Activated T-cell treated with anti-CD3 and anti-CD28 coated beads, Interleukin-2, amount 50 U/mL, for 72 hours (primary cell): ENCODE measurements at places on chromosomes 4 and X. TPM values are rescaled to one million over a fixed set of nuclear protein-coding genes. Genes with fewer than 3 reads are reported as not detected.

DNA sequence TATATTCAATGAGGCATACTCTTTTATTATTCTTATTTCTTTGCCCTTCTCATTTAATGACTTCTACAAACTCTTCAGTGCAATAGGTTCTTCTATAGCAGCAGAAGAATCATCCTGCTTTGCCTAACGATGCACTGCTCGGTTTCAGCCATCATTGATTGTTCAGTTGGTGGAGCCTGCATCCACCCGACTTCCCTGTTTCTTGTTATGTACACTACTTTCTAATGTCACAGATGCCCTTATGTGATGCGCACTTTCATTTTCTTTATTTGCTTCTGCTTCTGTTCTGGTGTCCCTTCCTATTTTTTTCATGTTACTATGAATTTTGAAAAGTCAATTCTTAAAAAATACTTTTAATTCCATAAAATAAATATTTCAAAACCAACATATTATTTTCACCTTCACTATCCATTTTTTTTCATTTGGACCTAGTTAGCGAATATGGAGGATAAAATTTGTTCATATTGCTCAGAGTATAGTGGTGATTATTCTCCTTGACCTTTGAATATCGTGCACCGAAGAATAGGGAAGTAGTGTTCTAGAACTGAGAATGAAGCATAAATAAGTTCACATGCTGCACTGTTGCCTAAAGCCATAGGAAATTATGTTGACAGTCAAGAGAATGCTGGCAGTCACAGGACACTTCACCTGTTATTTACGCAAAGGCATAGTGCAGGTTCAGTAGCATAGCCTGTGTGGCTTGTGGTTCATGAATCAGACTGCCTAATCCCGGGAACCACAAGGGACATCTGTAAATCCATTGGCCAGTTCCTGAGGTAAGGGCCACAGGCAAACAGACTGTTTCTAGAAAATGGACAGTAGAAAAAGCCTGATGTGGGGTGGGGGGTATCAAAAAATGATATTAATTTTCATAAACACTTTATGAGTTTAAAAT is 21.3 kb upstream of the SFRP2 start:
- DNase-seq: no peak

GRCh38 chr4:36310216-36310615 is 28.8 kb downstream of the DTHD1 start:
- no peak for DNase-seq

The SPATA4 gene
- total RNA-seq: not detected

GRCh38 chr4:6687947-6688878 is 5.5 kb upstream of the S100P start:
- DNase-seq: no peak

The UTP3 gene
- total RNA-seq: 24.3 TPM

GRCh38 chr4:122604146-122604545 is 16.7 kb downstream of the IL21 start:
- DNase-seq: no peak

DNA sequence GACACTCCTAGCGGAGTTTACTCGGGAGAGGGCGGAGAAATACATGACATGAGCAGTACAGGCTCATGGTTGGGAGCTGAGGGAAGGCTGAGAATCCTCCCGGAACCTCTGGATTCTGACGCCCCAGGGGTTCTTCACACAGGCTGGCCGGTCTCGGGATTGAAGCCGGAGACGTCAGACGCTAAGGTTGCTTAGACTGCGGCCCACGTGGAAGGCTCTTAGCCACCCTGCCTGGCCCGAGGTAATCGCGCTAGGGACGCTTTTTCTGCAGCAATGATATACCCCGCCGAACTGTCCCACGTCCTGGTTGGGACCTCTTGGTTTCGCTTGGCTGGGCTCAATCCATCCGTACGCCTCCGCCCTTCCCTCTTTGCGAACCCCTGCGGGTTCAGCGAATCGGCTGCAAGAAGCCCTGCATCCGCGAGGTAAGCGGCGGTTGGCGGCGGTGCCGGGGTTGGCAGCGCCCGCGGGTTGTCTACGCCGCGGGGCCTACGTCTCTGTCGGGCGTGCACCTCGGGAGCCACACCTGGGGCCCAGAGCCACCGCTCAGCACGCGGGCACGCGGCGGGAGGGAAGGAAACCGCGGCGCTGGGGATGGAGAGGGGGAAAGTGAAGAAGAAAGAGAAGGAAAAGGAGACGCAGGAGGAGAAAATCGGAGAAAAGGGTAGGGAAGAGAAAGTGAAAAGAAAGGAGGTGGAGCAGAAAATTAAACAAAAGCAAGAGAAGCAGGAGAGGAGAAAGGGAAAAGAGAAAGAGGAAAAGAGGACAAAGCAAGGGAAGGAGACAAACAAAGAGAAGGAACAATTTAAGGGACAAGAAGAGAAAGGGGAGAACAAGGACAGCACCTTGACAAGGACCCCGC is at the start of gene ARL9:
ARL9 (plus strand) TSS at position 523 of the 862 bp plus-strand sequence; CDS start at position 595, 72 bp downstream.
- peak; percentile 66 for DNase-seq

The PAK3 gene
- total RNA-seq: 1.1 TPM

DNA sequence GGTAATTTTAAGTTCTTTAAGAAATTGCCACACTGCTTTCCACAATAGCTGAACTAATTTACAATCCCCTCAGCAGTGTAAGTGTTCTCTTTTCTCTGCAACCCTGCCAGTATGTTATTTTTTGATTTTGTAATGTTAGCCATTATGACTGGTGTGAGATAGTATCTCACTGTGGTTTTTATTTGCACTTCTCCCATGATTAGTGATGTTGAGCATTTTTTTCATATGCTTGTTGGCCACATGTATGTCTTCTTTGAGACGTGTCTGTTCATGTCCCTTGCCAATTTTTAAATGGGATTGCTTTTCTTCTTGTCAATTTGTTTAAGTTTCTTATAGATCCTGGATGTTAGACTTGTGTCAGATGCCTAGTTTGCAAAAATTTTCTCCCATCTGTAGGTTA is 86.1 kb downstream of the BMP3 start:
- DNase-seq: no peak

The GYG2 gene
- not detected for total RNA-seq

The CT45A2 gene
- total RNA-seq: not detected

DNA sequence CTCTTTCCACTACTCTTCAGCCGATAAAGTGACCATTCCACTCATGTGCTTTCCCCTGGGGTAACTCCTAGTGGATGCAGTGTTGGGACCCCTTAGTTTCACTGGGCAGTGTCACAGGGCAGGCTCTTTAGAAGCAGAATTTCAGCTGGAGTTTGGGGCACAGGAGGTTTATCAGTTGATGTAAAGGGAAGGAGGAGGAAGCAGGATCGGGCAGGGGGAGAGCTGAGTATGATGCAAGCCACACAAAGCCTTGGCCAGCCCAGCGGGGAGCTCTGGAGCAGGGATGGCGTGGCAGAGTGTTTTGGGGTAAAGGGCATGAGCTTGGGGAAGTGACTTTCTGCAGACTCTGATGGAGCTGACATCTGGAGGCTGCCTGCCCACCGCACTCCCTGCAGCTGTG is 19.3 kb downstream of the WDR13 start:
- DNase-seq: no peak

- DNase-seq: no peak
Observed at GRCh38 chr4:41763729-41764128, 15.2 kb upstream of the PHOX2B start.
